Mesenteric fat pad (tissue), 1 donor: ENCODE measurements at places on chromosomes 3 and 15. TPM values are rescaled to one million over a fixed set of nuclear protein-coding genes. Genes with fewer than 3 reads are reported as not detected.

DNA sequence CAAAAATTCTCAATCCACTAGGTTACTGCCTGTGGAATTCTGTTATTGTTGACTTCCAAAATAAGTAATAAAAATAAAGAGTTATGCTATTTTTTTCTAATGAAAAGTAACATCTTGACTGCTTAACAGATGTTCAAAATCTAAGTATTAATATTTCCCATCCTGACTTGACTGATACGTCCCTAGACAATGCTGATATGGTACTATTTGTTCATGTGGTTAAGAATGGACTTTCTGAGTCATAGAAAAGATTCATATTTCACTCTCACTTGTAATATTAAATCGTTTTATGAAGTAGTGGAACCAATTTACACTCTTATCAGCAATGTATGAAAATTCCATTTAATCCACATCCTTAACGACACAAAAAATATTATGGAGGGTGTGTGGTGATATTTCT, 104.8 kb upstream of the PLSCR5 start:
- no peak for DNase-seq

DNA sequence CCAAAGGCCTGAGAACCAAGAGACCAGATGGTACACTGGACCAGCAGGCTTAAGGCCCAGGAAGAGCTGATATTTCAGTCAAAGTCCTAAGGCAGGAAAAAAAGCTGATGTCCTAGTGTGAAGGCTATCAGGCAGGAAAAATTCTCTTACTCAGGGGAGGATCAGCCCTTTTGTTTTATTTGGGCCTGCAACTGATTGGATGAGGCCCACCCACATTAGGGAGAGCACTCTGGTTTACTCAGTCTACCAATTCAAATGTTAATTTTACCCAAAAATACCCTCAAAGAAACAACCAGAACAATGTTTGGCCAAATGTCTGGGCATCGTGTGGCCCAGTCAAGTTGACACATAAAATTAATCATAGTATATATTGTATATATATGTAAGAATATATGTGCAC, 24.5 kb upstream of the MYRIP start:
- no peak for DNase-seq

GRCh38 chr3:36741285-36741684, 23.1 kb downstream of the DCLK3 start:
- DNase-seq: no peak

The EXD1 gene
- not detected for total RNA-seq

DNA sequence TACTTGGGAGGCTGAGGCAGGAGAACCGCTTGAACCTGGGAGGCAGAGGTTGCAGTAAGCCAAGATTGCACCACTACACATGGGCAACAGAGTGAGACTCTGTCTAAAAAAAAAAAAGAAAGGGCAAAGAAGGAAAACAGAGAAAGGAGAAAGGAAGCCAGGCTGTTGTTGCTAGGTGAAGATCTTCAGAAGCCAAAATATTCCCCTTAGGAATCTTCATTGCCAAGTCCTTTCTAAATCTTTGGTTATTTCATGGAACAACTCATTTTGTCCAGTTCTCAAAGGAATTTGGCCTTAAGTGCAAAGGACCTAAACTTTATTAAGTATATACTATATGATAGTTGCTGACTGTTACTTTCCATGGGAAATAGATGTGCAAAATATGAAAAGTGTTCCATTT, 59.2 kb upstream of the OSBPL11 start:
- DNase-seq: no peak

The MITF gene
- total RNA-seq: 43.8 TPM
